NCI-H1417 (cell line): ENCODE measurements at places on chromosomes 3 and 15.

GRCh38 chr15:68512598-68512997 lies 66.2 kb upstream of the CORO2B start:
- no peak for DNase-seq

DNA sequence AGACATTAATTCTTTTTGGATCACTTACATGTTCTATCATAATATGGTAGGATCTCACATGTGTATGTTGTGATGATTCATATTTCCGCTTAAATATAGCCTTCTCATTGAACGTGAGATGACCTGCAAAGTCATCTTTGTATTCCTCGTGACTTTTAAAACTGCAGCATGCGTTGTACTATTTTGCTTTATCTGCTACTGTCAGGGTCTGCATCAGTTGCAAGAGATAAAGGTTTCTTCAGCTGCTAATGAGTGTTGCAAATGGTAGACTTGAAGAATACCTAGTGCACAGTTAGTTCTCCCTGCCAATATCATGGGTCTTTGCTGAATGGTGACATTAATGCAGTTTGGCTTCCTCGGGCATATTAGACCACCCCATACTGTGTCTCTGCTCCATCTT lies 31.8 kb downstream of the REC114 start:
- no peak for DNase-seq

- DNase-seq, result peak; percentile 57
Observed at GRCh38 chr3:53881691-53882593, at the start of gene ACTR8. Gene ACTR8 (minus strand): TSS chr3:53882152. CDS start chr3:53882101, 51 bp downstream.

DNA sequence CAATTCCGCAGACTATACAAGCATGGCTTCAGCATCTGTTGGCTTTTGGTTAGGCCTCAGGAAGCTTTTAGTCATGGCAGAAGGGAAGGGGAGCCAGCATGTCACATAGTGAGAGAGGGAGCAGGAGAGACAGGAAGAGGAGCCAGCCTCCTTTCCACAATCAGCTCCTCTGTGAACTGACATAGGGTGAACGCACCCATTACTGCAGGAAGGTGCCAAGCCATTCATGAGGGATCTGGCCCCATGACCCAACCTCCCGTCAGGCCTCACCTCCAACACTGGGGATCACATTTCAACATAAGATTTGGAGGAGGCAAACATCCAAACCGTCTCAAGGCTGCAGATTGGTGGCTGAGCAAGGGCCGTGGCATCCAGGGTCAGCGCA lies 106.3 kb downstream of the LRRK1 start:
- DNase-seq, result no peak

GRCh38 chr15:68994149-68994548 lies 20.3 kb upstream of the NOX5 start:
- no peak for DNase-seq

DNA sequence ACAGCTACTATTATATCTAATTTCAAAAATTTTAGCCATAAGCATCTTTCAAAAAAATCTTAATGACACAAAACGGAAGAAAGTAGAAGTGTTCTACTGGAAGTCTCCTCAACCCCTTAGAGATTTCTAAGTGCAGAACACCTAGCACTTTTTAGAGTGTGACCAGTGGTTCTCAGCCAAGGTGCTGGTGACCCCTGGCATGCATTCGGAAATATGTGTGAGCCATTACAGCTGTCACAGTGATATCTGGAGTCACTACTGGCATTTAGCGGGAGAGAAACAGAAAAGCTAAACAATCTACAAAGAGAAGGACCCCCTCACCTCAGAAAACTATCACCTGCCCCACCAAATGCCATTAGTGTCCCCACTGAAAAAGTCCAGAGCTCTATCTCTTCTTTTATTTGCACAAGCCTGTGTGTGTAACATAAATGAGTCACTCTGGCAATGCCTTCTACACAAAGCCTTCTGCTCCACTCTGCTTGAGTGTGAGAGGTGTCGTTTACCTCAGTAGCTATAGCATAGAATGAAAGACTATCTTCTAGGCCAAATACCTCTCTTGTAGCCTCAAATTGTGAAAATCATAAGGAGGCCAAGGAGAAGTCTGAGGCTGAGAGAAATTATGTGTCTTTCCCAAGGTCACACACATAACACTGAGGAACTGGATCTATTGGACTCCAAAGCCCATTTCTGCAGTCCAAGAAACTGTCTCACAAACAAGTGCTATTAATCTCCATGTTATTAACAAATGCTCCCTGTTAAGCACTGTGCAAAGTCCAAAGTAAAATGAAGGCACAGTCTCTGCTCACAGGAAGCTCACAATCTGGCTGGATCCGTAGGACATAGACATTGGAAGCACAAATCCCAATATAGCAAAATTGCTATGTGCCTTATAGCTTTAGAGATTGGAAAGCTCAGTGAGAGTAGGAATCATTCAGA lies 28.5 kb upstream of the KCNMB2 start:
- no peak for DNase-seq

GRCh38 chr15:81379269-81379668 lies 5.3 kb upstream of the TMC3 start:
- no peak for DNase-seq

- DNase-seq, result no peak
Observed at GRCh38 chr3:9204253-9204992, 45.0 kb downstream of the SRGAP3 start.

DNA sequence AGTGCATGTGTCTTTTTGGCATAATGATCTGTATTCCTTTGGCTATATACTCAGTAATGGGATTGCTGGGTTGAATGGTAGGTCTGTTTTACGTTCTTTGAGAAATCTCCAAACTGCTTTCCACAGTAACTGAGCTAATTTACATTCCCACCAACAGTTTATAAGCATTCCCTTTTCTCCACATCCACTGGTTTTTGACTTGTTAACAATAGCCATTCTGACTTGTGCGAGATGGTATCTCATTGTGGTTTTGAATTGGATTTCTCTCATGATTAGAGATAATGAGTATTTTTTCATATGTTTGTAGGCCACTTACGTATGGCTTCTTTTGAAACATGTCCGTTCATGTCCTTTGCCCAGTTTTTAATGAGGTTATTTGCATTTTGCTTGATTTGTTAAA lies 117.7 kb downstream of the CHCHD4 start:
- DNase-seq, result no peak

- DNase-seq, result no peak
Observed at GRCh38 chr3:71387586-71387985, 195.9 kb downstream of the FOXP1 start.

DNA sequence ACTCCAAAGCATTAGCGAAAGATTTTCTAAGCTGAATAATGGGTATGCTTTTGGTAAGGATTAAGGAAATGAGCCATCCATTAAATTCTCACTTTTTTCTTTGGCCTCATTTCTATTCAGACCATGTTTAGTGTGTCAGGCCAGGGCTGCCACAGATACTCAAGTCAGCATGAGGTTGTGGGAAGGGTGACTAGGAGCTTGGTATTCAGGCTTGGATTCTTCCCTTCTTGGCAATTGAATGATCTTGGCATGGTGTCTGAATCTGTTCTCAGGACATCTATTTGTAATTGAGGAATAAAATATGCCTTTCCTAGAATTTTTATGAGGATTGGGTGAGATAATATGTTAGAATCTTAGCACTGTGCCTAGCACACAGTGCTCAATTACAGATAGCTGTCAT lies 11.2 kb downstream of the CCNB2 start:
- no peak for DNase-seq

DNA sequence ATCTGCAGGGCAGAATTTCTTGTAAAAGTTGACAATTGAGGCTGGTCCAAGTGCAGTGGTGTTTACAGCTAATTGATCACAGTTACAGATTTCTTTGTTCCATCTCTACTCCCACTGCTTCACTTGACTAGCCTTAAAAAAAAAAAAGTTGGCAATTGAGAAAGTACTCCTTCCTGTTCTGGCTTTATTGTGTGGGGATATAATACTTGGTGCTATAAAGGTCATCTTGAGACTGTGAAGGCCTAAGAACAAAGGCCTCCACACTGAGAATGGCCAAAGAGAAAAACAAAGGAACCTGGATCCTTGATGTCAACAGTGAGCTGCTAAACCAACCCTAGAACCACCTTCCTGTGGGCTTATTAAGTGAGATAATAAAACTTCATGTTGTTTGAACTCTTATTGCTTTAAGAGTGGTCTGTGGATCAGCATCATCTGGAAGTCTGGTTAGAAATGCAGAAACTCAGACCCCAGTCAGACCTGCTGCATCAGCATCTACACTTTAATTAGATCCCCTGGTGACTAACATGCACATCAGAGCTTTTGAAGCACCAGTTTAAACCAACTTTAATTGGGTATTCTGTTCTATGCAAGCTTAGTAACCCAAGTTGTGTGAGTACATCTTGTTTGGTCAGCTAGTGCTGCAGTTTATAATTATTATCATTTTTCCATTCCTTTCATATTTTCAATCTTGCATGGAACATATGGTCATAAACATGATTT lies 55.2 kb downstream of the TMOD3 start:
- no peak for DNase-seq

DNA sequence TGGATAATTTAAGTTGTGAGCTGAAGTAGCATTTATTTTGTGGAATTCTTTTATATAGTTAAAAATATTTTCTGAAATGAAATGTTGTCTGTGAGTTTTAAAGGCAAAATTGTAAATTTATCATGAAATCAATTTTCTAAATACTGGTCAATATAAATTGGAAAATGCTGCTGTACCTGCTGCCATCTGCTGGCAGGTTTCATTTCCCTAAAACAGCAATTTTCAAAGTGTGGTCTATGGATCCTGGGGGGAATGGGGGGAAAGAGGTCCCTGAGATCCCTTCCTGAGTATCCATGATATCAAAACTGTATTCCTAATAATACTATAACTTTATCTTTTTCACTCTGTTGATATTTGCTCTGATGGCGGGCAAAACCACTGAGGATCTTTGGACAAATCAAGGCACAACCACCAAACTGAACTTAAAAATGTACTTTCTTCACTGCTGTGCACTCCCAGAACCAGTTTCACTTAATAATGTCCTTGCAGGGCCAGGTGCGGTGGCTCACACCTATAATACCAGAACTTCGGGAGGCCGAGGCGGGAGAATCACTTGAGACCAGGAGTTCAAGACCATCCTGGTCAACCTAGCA lies 17.2 kb upstream of the CCR4 start:
- DNase-seq, result no peak

DNA sequence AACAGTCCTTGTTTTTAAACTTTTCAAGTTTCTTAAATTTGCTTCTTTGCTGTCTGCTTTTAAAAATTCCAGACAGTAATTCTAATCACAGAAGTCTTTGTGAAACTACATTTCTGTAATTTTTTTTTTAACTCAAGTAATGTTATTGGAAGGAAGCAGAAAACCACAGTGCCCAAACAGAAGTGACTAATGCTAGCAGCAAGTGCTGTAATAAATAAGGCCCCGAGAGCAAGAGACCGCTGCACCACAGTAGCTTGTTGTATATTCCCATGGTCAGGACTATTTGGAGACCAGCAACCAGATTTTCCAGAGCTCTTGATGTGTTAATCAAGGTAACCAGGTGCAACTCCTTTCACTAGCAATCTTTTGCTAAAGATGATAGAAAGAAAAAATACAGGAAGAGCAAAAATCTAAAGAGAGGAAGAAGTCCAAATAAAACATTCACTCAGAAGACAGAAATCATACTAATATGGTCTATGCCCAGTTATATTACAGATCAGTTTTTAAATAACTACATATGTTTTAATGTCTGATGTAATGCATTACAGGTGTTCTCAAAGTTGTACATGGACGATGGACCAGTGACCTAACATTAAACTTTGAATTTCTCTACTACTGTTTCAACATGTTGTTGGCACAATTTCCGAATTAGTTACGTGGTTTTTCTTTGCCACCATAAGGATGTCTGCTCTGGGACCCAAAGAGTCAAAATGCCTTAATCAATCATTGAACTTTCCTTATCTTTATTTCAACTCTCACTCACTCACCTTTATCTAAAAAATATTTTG lies 36.4 kb downstream of the WWTR1 start:
- no peak for DNase-seq

DNA sequence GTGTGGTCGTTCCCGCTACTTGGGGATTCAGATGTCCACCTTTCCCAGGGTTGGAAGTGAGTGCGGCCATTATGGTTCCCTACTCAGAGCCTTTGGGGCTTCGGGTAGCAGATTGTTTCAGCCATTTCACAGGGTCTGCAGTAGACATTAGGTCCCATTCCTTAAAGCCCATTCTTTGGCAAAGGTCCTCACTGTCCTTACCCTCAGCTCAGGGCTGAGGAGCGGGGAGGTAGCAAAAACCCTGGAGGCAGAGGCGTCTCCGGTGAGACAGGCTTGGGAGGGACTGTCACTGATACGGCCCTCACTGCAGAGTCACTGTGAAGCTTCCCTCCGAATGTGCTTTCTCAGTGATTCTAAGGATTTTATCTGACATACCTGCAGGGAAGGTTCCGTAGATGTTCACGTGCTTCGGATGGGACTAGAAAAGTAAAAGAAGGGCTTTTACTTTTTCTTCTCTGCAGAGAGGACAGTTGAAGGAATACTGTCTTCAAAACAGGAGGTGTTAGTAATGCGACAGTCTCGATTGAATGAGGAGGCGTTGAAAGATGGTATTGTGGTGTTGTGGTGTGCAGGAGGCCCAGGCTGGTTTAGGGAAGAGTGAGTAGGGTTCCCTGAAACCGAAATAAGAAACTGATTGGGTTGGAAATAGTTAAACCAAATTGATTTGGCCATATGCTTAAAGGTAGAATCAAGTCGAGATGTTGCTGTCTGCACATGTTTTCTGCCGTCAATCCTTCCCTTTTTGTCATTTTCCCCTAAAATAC lies 630 bp downstream of the ATP6V1A start:
- peak; percentile 57 for DNase-seq

- DNase-seq, result peak; percentile 13
Observed at GRCh38 chr3:148796799-148797198, 30.8 kb upstream of the CPB1 start.

- no peak for DNase-seq
Observed at GRCh38 chr15:43900996-43901395, 74.2 kb downstream of the WDR76 start.

- DNase-seq, result no peak
Observed at GRCh38 chr3:42094128-42094527, 3.0 kb downstream of the TRAK1 start.

- DNase-seq, result no peak
Observed at GRCh38 chr3:144774897-144775296, 803.3 kb downstream of the DIPK2A start.

- DNase-seq, result no peak
Observed at GRCh38 chr15:74381481-74381880, 14.0 kb upstream of the CYP11A1 start.
